Smooth muscle cell of the coronary artery (primary cell): ENCODE measurements at places on chromosomes 12 and 14. TPM values are rescaled to one million over a fixed set of nuclear protein-coding genes. Genes with fewer than 3 reads are reported as not detected.

Gene PRPH
- 0.35 and 1.5 TPM in 2 replicates for total RNA-seq

Gene OTX2
- not detected in 2 replicates for total RNA-seq

Gene KLRG1
- total RNA-seq = 0.15 and 0.35 TPM in 2 replicates

Gene SOAT2
- total RNA-seq = not detected in 2 replicates

Gene GSC
- 1.3 TPM in 1 of 2 replicates, not detected in the other for total RNA-seq

Gene DAO
- under 0.01 TPM in 1 of 2 replicates, not detected in the other for total RNA-seq

Gene BLTP3B
- 18.0 and 25.6 TPM in 2 replicates for total RNA-seq

Gene STYK1
- 0.15 and 0.82 TPM in 2 replicates for total RNA-seq

Gene CDKL1
- 3.2 and 5.2 TPM in 2 replicates for total RNA-seq

Gene GLT1D1
- under 0.01 TPM in 1 of 2 replicates, not detected in the other for total RNA-seq

Gene TMTC1
- 1.7 and 115 TPM in 2 replicates for total RNA-seq

Gene NKX2-8
- total RNA-seq = not detected in 2 replicates

Gene PPP1R36
- total RNA-seq = 0.53 and 0.82 TPM in 2 replicates

Gene LGR5
- total RNA-seq = 2.3 TPM in 1 of 2 replicates, not detected in the other

Gene AQP6
- total RNA-seq = under 0.01 TPM in 1 of 2 replicates, not detected in the other
